ENCODE measurements at places on chromosomes 2 and 18.
A peak's percentile ranks its signal among the peaks of the same experiment; 100 is the strongest.

DNA sequence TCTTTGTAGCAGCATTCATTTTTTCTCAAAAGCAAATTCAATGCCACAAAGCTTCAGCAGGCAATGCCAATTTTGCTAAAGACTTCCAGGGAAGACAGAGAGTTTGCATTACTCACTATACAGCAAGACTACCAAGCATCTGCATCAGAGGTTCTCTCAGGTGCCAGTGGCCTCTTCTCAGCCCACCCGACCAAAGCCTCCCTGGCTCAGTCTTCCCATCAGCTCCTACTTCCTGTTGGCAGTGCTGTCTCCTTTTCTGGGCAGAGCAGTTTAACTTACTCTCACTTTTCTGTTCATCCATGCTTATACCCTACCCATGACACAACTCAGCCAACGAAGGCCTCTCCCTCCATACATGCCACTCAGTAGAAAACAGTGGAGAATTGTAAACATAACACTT lies 157.1 kb downstream of the TRABD2A start:
- no peak for DNase-seq

DNA sequence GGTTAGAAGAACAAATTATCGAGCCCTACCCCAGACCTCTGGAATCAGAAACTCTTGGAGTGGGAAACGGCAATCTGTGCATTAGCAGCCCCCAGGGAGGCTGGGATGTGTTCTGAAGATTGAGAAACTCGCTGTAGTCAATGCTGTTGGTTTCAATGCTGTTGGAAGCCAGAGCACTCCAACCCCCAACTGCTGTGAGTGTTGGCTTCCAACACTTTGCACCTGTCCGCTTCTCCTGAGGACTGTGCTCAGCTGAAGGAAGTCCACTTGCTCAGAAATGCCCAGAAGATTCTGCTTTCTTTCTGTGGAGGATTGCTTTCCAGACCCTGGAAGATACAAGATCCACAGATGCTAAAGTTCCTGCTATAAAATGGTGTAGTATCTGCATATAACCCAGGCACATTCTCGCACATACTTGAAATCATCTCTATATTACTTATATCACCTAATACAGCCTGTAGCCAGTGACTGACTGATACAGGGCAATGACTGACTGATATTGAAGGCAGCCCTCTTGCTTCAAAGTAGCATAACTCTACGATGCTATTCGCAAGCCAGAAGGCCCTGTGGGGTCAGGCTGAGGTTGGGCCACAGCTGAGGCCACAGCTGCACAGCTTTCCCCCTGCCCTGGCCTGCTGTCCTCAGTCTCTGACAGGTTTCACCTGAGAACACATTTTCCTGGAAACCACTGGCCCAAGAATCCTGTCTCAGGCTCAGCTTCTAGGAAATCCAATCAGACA lies 757.7 kb upstream of the ID2 start:
- DNase-seq = no peak

GRCh38 chr2:309148-309953 lies 21.5 kb upstream of the ALKAL2 start:
- DNase-seq = no peak

- DNase-seq = no peak
These were observed 4.9 kb downstream of the ERFE start for GRCh38 chr2:238163481-238164198.

DNA sequence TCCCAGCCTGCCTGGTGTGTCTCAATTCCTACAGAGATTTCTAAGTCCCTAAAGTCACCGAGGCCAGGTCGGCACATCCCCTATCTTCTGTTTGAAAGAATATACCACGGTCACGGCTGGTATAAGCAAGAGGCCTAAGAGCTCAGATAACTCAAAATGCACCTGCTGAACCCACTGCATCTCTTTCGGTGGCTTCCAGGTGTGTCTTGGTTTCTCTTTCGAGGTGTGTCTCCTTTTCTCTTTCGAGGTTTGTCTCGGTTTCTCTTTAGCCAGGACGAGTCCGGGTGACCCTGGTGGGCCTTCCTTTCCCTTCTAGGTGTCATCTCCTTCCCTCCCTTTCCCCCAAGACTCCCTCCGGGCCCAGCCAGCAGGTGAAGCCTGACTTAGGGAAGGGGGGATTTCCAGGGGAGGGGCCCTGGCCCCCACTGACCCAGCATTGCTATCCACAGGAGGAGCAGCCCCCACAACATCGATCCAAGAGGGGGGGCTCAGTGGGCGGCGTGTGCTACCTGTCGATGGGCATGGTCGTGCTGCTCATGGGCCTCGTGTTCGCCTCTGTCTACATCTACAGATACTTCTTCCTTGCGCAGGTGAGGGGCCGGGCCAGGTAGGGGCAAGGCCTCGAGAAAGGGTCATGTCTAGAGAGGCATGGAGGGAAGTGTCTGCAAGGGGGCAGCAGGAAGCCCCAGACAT lies 8.4 kb downstream of the ITM2C start:
- DNase-seq = peak; percentile 96

GRCh38 chr18:52617931-52618330 lies 277.9 kb downstream of the DCC start:
- DNase-seq = no peak

- no peak for DNase-seq
These were observed 9.1 kb upstream of the ITPRID2 start for GRCh38 chr2:181882246-181883020.

DNA sequence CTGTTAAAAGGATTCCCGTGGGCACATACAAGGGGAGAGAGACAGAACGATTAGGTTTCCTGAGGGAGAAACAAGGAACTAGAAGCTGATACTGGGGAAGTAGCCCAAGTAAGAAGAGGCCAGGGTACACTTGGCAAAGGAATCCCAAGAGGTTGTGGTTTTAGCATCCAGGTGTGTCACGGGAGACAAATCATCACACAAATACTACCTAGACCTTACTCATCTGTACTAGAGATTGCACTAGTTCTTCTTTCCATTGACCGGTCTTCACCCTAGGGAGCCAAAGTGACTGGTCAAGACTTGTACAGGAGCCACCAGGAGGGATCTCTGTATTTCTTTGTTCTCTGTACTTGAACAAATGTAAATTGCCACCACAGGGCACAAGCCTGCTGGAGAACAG lies 14.2 kb upstream of the NR4A2 start:
- no peak for DNase-seq

GRCh38 chr18:3603421-3604234 lies 153.7 kb downstream of the TGIF1 start:
- no peak for DNase-seq

GRCh38 chr18:933082-933481 lies 28.4 kb downstream of the ADCYAP1 start:
- DNase-seq = no peak

DNA sequence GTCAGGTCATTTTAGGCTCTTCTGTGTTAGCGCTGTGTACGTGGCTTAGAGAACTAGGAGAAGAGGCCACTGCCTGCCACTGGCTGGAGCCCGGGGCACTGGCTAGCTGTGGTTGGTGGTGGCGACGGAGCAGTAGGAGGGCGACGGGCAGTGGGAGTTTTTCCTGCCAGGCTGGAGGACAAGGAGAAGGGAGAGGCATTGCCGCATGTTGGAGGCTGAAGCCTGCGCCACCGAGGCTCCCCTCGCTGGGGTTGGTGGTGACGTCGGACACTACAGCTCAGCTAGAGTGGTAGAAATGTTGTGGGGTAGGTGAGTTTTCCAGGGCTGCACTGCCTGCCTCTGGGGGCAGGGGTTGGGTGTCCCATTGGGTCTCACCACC lies 41.7 kb upstream of the IMP4 start:
- no peak for DNase-seq

DNA sequence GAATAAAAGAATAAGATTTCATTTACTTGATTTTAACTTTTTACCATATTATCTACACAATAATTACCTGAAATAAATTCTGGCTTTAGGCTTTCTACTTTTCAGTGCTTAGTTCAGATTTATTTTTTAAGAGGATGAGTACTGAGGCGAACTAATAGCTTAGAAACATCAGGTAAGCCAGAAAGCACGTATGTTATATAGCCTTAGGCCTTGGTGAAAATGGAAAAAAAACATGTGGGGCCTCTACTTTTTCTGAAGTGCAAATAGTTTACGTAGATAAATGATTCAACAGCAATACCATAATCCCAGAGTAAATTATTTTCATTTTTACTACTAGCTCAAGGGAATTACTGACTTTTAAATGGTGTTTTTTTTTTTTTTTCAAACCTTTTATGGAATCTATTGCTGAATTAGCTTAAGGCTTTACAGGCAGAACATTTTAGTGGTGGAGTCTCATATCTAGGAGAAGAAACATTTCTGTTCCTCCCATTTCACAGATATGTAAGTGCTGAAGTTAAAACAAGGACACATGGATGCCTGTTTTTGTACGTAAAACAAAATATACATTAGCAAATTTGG lies 6.2 kb downstream of the CPS1 start:
- DNase-seq = no peak

DNA sequence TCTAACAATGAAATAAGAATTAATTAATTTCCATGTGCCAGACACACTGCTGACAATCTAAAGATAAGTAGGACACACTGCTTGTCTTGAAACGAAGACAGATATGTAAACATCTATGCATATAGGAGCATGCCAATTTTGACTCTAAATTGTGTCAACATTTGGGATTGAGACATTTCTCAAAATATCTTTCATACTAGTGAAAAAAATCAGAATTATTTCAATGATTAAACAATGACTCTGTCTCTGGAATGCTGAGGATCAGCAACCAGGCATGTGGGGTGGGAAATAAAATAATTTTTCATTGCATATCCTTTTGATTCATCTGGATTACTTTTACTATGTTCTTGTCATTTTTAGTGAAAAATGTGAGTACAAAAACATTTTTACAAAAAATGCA lies 262.6 kb upstream of the SYT4 start:
- DNase-seq = no peak

Measured in MM.1S (cell line).